Muscle of arm (tissue), 14 donors: ENCODE measurements at places on chromosomes 6 and 20.

GRCh38 chr20:46709459-46710152 is at the start of gene SLC2A10:
Gene SLC2A10 (plus strand): TSS chr20:46709649. CDS start chr20:46709737, 88 bp downstream.
- DNase-seq = peak; percentile 66

GRCh38 chr6:961407-961960 is 268.5 kb upstream of the EXOC2 start:
- no peak for DNase-seq

DNA sequence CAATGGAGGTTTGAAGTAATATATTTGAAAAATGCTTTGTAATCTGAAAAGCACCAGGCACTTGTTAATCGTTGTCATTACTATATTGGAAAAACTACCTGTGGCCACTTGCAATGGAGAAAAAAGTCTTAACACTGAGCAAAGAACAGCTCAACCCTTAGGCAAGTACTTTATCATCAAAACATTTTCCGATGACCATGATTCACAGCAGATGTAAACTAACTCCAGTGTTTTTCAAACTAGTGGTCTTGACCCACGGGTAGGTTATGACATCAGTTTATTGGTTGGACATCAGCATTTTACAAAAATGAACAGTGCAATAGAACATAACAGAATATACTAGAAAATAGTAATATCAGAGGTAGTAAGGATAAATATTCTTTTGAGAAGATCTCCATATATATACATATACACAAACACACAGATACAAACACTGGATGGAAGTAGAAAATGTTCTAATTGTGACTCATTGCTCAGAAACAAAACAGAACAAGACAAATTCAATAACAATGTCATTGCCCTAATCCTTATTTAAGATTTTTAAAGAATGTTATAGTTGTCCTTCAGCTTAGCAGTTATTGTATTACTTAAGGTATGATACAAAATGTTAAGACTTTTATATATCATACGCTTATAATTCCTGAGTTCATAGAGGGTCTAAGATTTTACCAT is 123.0 kb downstream of the PLCB1 start:
- no peak for DNase-seq

- DNase-seq = no peak
Measured at GRCh38 chr6:112640891-112641290, 293.8 kb downstream of the RFPL4B start.

GRCh38 chr6:166504100-166504499 is 82.4 kb downstream of the RAMACL start:
- DNase-seq = no peak

DNA sequence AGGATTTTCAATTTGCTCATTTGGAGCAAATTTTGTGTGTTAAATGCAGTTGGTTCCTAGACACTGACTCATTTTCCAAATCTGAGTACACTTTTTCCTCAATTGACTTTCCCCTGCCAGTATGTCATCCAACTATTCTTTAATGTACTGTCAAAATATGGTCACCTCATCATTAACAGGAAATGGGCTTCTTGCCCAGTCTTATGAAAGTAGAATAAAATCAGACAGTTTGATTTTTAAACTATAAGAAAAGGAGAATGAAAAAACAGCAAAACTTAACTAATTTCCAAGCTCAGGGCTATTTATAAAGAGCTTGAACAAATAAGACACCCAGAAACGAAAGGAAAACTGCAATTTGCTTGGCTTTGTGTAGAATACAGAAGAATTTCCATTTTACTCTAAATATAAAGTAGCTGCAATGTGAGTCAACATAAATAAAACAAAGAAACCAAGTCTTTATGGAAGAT is 43.7 kb upstream of the RAB23 start:
- peak; percentile 81 for DNase-seq

DNA sequence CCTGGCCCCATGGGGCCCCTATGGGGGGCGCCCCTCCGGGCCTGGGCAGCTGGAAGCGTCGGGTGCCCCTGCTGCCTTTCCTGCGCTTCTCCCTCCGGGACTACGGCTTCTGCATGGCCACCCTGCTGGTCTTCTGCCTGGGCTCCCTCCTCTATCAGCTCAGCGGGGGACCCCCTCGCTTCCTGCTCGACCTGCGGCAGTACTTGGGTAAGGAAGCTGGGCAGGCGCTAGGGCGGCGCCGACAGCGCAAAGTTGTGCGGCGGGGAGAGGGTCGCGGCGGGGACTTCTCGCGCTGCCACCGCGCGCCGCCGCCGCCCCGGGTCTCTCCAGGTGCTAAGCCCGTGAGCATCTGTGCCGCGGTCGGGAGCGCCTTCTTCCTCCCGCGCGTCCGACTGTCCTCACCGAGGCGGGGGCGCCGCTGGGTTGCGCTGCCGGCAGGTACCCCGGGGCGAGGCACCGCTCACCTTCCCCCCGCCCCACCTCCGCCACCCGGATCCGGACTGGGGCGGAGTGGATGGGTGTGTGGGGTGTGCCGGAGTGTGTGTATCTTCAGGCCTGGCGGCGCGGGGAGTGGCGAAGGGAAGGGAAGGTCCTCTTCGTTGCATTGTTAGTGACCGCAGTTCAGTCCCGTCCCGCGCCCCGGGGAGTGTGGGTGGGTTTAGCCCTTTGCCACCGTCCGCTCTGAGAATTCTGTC is 788 bp downstream of the UST start:
- peak; percentile 52 for DNase-seq

DNA sequence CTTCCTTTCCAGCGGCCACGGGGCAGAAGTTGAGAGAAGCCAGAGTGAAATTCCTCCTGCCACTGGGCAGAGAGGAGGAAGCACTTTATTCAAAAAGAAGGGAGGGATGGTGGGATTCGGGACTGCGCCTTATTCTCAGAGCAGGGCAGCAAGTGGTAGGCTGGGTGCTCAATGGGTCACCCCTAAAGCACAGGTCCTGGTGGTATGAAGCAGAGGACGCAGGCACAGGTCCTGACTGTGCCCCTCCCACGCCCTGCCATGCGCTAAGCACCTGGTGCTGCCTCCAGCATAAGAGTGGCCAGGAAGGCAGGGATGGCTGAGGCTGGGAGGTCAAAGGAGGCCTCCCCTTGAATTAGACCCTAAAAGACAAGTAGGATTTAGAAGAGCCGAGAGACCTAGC is 4.9 kb upstream of the GRM4 start:
- no peak for DNase-seq

DNA sequence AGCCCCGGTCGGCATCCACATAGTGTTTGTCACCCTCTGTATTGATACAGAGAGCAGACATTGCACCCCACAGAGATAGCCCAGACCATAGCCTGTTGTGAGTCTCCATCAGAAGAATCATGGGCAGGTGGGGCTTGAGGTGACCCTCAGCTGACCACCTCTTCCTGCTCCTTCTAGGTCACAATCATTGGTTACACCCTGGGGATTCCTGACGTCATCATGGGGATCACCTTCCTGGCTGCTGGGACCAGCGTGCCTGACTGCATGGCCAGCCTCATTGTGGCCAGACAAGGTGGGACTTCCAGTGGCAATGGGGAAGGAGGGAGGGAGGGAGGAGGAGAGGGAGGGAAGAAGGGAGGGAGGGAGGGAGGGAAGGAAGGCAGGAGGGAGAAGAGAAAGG is 61.4 kb upstream of the RIN2 start:
- no peak for DNase-seq

DNA sequence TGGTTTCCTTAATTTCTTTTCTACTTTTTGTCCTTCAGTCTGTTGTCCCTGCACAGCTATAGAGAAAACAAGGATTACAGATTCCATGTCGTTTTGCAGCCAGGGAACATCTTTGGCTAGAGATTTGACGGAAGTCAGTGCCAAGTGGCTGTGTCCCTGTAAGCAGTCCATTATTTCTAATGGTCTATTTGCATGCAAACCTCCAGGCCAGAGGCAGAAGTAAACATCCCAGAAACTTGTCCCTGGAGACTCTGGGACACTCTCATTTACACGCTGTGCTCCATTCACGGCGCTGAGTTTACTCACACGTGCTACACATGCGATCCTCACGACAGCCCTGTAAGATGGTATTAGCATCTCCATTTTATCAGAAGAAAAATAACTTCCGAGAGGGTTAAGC is 355.5 kb downstream of the PRKN start:
- no peak for DNase-seq

GRCh38 chr20:45940469-45940868 is 6.0 kb downstream of the PCIF1 start:
- no peak for DNase-seq

- DNase-seq = no peak
Measured at GRCh38 chr6:140579918-140580317, 1205.5 kb upstream of the CITED2 start.

DNA sequence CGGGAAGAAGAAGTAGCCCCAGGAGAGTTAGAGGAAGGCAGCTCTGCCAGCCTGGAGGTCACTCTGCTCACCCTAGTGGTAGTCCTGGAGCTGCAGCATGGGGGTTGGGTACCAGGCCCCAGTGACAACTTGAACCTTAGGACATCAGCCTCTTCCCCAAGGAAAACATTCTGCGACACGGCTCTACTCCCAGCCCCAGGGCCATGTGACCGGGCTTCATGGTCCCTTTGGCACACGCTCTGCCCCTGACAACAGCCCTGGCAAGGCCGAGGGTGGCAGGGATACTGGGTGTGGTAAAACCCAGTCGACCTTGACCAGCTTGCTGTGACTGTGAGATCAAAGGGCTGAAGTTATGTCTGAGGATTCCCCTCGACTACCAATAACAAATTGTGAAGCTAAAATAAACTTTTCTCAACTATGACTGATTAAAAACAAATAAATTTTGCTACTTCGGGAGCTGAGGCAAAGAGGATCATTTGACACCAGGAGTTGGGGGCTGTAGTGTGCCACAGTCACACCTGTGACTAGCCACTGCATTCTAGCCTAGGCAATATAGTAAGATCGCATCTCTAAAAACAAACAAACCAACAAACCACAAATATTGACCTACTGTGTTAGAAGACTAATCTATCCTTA is 24.4 kb upstream of the ARID1B start:
- no peak for DNase-seq

DNA sequence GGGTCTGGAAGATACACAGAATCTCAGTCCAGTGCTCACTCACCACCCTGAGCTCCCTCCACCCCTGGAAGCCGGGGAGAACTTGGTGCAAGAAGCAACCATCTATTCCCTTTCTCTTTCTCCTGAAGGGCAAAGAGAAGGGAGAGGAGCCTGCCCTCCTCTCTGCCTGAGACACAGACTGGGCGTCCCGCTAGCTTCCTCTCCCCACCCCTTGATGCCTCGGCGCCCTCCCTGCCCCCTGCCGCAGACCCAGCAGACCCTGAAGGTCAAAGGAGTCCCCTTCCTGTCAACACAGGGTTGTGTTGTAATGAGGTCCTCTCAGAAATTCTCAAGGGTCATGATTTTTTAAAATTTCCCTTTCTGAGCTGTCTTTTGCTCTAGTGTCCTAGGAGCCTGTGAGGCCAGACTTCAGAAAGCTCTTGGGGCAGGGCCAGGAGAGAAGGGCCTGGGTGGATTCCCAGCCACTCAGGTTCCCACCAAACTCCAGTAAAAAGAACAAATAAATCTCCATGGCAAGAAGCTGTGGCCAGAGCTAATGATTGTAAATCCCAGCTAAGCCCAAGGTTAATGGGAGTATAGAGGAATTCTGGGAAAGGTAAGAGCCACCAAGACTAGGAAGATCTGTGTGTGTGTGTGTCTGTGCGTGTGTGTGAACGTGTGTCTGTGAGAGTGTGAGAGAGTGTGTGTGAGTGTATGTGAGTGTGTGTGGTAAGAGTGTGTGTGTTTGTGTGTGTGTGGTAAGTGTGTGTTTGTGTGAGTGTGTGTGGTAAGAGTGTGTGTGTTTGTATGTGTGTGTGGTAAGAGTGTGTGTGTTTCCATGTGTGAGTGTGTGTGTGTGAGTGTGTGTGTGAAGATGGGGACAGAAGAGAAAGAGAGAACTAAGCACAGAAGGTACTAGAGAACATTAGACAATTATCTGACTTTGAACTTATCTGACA is 1.1 kb upstream of the JPH2 start:
- no peak for DNase-seq

GRCh38 chr6:128319157-128319556 is 201.2 kb downstream of the PTPRK start:
- no peak for DNase-seq

DNA sequence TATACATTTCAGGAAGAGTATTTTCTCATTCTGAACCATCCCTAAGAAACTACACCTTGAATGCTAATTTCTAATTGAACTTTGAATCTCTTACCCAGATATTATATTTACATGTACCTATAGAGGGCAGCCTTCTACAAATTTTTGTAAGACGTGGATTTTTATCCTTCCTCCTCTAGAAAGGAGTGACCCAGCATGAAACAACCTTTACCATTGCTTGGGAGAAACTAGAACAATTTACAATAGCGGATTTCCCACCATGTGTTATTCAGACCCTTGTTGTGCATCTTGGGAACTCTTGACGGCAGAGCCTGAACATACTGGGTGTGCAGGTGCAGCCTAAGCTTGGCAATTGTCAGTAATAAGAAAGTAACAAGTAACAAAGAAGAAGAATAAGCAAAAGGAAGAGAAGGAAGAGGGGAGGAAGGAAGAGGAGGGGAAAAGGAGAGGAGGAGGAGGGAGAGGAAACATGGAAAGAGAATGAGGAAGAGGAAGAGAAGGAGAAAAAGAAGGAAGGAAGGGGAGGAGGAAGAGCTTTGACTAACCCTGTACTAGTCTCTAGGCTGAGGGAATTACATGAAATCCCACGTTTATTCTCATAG is 10.8 kb upstream of the TAAR1 start:
- peak; percentile 24 for DNase-seq

- no peak for DNase-seq
Measured at GRCh38 chr20:56391596-56392131, 351 bp downstream of the AURKA start.

GRCh38 chr6:111282515-111282914 is 195.2 kb downstream of the SLC16A10 start:
- no peak for DNase-seq

- no peak for DNase-seq
Measured at GRCh38 chr6:18317850-18318249, 53.5 kb upstream of the DEK start.

DNA sequence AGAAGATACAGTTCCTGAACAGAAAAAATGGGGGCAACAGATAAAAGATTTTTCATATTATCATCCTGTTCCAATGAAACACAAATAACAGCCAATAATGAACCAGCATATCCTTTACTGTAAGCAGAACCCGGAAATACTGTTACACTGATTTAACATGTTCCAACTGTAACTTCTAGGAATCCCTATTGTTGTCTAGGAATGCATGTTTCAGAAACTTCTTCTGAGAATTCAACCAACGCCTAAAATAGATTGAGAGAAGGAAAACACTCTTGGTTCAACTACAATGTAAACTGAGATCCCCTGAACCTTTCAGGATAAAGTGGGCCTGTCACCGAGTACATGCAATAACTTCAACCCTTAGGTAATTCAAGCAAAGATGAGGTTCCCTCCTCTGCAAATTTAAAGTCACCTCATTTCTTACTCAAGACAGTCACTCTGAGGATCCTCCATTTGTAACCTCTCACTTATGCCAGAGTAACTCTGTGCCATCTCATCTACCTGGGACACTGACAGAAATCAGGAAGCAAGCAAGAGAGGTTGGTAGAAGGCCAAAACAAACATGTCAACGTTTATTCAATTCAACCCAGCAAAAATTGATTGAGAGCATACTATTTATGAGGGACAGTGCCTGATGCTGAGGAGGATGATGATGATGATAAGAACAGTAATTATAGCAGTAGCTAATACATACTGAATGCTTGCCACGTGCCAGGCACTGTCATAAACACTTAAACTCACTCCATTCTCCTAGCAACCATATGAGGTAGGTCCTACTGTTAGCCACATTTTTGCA is 14.1 kb downstream of the UBE3D start:
- no peak for DNase-seq
